ENCODE measurements at places on chromosomes 16 and 17.
A peak's percentile ranks its signal among the peaks of the same experiment; 100 is the strongest.

GRCh38 chr17:77101521-77102410 is 39.0 kb upstream of the SEC14L1 start:
- no peak for DNase-seq

DNA sequence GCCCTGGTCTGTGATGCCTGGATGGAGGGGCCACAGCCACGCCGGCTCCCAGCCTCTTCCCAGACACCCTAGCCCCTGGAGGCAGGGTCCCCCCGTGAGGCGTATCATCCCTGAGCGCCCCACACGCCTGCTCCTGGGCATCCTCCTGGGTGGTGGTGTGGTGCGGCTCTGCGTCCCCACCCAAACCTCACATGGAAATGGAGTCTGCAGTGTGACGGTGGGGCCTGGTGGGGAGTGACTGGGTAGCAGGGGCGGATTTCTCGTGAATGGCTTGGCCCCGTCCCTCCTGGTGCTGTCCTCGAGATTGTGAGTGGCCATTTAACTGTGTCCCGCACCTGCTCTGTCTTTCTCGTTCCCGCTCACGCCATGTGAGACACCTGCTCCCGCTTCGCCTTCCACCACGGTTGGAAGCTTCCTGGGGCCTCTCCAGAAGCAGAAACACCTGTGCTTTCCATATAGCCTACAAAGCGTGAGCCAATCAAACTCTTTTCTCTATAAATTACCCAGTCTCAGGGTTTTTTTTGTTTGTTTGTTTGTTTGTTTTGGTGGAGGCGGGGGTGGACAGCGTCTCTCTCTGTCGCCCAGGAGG is 5.9 kb upstream of the SSTR5 start:
- DNase-seq = no peak

DNA sequence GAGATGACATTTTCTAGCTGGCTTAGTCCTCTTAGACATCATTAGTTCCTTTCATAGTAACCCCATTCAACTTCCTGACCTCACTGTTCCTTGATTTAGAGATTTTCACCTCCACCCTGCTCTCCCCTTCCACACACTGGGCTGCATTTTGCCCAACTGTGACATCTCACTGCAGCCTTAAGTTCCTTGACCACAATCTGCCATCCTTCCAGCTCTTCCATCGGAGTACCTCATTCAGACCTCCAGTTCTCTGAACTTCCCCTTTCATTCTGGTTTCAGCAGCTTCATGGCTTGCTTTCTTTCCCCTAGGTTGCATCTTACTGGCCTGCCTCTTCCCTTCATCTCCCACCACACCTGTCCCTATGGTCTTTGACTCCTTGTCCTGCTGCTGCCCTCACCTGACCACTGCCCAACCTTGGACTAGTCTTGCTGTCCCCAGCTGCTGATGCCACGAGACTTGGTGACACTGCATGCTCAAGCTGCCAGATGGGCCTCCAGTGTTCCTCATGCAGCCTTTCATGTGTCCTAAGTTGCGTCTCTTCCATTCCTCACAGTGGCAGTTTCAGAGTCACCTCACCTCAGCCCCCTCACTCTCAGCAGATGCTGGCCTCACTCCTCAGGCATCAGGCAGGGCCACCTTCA is 40.8 kb downstream of the NUP88 start:
- no peak for DNase-seq

DNA sequence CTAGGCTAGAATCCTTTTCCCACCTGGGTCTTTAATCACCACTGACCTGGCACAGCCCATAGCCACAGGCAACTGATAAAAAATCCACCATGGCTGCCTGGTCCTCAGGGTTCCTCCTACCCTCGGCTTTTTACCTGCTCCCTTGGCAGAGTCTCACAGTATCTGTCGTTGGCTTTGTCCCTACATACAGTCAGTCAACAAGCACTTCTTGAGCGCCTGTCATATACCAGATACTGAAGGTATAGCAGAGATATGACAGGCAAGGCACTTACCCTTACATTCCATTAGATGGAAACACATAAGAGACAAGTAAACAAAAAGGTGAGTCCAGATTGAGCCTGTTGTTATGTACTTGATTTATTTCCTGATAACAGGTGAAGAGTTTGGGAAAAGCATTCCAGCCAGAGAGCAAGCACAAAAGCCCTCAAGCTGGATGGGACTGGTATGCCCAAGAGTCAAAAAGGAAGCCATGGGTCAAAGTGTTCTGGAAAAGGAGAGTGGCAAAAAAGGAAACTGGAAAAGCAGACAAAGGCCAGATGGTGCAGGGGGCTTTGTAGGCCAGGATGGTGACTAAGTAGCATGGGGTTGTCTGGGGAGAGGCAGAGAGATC is 247.0 kb downstream of the CHD9NB start:
- peak; percentile 74 for DNase-seq

- DNase-seq = peak; percentile 83
Observed at GRCh38 chr16:58205276-58206036, 7.5 kb upstream of the CSNK2A2 start.

DNA sequence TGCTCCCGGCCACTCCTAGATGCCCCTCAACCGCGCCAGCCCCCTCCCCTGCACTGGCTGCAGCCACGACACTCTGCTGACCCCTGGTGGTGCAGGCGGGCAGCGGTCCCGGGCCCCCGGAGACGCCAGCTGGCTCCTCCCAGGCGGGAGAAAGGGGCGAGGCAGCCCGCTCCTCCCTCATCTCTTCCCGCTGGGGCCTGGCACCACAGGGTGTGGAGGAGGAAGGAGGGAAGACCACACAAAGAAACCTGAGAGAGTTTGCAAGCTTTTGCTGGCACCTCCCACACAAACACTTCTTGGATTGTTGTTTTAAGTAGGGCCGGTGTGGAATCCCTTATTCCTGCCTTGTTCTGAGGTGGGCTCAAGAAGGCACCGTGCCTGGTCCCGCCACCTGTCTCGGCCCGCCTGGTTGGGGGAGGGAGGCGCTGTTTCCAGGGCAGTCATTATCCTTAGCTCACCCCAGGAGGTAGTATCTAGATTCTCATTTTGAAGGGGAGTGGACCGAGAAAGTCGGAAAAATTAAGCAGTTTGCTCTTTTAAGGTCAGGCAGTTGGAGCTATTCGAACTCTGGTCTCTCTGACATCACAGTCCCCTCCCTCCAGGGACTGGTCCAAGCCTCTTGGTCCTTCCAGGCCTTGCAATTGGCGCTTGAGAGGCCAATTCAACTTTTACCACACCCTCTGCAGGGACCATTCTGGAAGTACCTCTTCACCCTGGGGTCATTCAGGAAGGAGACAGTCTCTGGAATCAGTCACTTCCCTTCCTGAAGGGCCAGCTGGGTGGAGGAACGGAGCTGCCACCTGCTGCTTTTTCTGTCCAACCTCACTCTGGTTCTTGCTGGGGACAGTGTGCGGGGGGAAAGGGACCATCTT is 959 bp upstream of the ANKRD13B start:
- peak; percentile 86 for DNase-seq

DNA sequence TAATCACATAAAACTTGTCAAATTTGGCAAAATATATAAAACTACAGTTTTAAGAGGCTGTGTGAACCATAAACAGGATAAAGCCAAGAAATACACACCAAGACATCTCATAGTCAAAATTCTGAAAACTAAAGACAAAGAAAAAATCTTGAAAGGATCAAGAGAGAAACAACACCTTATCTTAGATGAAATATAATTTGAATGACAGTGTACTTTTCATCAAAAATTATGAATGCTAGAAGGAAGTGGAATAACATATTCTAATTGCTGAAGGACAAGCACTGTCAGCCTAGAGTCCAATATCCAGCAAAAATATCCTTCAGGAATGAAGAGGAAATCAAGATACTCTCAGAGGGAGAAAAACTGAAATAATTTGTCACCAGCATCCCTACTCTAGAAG is 37.2 kb downstream of the PIK3R5 start:
- no peak for DNase-seq

- DNase-seq = peak; percentile 89
Observed at GRCh38 chr17:78356101-78356713, 3.7 kb downstream of the SOCS3 start.

GRCh38 chr17:36030956-36031355 is 13.2 kb upstream of the CCL23 start:
- no peak for DNase-seq

DNA sequence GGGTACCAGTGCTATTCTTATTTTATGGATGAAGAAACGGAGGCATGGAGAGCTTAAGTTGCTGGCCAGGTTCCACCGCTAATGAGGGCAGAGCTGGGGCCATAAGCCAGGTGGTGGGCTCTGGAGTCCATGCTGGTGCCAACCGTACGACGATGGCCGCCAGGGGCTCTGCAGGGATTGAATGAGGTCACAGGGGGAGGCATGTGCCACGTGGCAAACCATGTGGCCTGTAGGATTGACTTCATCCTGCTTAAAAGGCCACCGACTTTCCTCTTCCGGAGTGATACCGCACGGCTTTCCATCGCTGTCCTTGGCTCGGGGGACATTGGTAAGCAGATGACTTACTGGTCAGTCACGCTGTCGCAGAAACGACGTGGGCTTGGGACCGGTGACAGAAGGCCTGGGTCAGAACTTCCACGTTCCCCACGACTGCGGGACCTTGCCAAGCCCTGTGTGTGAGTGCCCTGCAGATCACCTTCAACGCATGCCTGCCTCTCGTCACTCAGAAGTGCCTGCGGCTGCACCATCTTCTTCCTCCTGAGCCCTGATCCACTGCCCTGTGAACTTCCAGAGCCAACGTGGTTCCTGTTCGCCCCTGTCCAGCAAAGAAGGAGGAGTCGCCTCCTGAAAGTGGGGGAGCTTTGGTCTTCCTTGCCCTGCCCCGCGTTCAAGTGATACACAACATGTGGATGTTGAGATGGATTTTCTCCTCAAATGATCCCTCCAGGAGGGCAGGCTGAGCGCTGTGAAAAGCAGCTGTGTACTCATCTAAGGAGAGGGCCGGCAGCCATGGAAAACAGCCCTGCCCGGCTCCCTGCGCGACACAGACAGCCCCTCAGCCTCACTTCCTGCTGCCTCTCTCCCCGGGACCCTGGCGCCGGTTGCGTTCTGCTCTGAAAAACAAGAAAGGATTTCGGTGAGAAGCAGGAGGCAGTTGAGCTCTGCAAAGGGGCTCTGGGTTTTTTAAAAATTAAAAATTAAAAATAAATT is 176.7 kb downstream of the C16orf95 start:
- no peak for DNase-seq

- DNase-seq = no peak
Observed at GRCh38 chr17:35448899-35449227, 297 bp upstream of the SLFN13 start.

DNA sequence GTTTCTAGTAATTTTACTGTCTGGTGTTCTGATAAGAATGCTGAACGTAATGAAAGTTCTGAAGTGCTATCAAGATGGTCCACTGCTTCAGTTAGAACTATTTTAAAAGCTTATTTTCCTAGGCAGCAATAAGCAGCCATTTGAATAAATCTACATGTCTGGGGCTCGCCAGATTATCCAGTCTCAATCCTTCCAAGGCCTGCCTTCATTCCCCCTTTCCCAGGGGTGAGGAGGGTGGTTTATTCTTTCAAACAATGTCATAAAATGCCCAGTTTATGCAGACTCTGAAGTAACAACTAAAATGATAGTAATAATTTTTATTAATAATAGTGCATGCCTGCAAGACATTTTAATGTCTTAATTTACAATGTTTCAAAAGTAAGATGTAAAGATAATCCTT is 2.4 kb downstream of the CDH11 start:
- DNase-seq = no peak

GRCh38 chr17:21042458-21043295 is at the start of gene USP22:
USP22 (minus strand) TSS chr17:21043011; CDS start chr17:21042835, 176 bp downstream.
- DNase-seq = no peak

GRCh38 chr17:51407576-51407975 is 147.2 kb downstream of the UTP18 start:
- no peak for DNase-seq

DNA sequence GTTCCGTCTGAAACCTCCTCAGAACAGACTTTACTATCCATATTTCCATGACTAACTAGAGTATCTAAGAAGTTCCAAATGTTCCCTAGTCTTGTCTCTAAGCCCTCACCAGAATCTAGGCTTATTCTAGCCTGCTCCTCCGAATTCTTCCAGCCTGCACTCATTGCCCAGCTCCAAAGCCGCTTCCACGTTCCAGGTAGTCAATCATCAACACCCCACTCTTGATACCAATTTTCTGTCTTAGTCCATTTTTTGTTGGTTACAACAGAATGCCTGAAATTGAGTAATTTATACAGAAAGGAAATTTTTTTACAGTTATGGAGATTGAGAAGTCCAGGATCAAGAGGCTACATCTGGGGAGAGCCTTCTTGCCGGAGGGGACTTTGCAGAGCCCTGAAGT is 21.1 kb downstream of the SLC38A8 start:
- DNase-seq = no peak

GRCh38 chr16:48352648-48353390 is 32.4 kb downstream of the SIAH1 start:
- DNase-seq = no peak

- DNase-seq = no peak
Observed at GRCh38 chr17:2385240-2386210, 15.3 kb downstream of the MNT start.

DNA sequence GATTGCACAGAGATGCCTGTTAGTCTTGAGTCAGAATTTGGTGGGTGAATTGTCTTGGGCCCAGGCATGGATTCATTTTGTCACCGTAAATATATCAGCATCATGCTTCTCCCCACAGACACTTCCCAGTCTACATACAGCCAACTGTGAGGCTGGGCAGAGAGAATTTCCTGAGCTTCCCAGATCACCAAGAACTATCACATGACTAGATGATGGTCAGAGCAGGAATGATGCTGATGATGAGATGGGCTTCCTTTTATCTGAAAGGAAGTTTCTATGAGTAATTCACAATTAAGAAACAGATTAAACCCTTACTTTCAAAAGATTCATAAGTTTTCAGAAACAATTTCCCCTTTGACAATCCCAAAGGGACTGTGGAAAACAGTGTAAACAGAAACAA is 323 bp upstream of the KRTAP9-9 start:
- DNase-seq = no peak

- DNase-seq = peak; percentile 23
Observed at GRCh38 chr17:35148144-35148543, 527 bp downstream of the UNC45B start.

- DNase-seq = no peak
Observed at GRCh38 chr17:5608399-5609112, 24.2 kb upstream of the NLRP1 start.

GRCh38 chr17:48456589-48456988 is 26.6 kb upstream of the SKAP1 start:
- peak; percentile 15 for DNase-seq

- DNase-seq = no peak
Observed at GRCh38 chr17:7113273-7114071, 1.1 kb downstream of the ASGR2 start.

DNA sequence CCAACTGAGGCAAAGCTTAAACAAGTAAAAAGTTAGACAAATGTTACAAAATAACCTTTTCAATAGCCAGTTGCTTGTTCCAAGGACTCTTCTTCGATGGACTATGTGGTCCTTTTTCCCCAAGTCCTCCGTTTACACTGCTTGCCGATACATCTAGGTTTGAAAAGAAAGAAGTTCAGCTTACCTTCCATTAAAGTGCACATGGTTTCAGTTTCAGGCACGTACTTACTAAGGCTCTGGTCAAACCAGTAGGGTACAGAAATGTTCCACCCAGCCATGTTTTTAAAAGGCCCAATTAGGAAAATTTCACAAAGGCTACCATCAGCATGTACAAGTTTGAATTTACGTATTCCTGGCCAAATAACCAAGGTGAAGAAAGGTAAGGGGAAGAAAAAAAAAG is 2.1 kb downstream of the SRSF2 start:
- DNase-seq = peak; percentile 33

GRCh38 chr16:88617268-88618031 is 20.9 kb upstream of the IL17C start:
- DNase-seq = no peak

GRCh38 chr17:38550661-38551060 is 55.1 kb downstream of the SRCIN1 start:
- DNase-seq = peak; percentile 27
